Endodermal cell (in vitro differentiated cells): ENCODE measurements at places on chromosomes 1 and 21.
A peak's percentile ranks its signal among the peaks of the same experiment; 100 is the strongest.

DNA sequence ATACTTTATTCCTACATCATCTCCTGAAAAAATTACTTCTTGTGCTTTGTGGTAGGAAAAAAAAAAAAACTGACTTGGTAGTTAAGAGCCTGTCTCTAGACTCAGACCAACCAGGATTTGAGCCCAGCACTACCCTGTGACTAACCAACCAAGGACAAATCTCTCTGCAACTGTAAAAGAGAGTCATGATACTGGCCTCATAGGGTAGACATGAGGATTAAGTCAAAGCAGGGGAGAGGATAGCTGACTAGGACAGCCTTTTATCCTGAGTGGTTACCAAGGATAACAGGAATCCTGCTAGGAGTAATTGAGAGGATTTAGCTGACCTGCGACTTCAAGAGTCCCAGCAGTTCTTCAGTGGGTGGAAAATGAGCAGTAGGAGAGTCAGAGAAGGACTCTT is 112.8 kb downstream of the C1orf21 start:
- DNase-seq: no peak

- DNase-seq: no peak
Observed at GRCh38 chr1:206651958-206652890, 16.9 kb downstream of the DYRK3 start.

GRCh38 chr1:201582705-201583442 is 43.9 kb downstream of the NAV1 start:
- no peak for DNase-seq

DNA sequence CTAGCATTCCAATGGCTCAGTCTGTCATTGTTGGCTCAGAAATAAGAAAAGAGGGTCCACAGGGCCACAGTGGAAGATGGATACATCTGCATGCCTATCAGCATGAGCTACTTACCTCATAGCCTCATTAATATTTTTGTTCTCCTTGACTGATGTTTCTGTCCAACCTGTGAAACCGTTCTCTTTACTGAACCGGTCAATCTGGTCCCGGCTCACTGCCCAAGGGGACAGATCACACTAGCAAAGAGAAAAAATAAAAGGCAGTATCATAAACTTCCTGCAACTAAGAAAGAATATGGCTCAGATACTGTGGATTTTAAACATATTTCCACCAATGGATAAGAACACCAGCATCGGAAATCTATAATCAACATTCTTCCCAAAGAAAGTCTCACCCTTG is 4.7 kb downstream of the RAB29 start:
- no peak for DNase-seq

GRCh38 chr1:3821447-3821846 is 25.1 kb upstream of the LRRC47 start:
- peak; percentile 72 for DNase-seq

DNA sequence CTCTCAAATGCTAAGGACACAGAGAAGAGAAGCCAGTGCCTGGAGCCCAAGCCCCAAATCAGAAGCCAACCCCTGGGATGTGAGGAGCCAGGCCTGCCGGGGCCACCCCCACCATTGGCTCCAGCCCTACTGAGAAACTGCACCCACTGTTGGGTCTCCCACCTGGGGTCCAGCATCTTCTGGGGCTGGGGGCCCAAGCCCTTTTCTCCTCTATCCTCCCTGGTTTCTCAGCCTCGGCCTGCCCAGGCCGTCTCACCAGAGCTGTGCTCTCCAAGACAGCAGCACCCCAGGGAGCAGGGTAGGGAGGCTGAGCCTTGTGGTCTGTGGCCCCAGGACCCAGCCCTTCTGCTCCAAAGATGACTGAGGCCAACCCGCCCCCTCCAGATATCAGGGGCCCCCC is 37.9 kb downstream of the SDC3 start:
- no peak for DNase-seq

DNA sequence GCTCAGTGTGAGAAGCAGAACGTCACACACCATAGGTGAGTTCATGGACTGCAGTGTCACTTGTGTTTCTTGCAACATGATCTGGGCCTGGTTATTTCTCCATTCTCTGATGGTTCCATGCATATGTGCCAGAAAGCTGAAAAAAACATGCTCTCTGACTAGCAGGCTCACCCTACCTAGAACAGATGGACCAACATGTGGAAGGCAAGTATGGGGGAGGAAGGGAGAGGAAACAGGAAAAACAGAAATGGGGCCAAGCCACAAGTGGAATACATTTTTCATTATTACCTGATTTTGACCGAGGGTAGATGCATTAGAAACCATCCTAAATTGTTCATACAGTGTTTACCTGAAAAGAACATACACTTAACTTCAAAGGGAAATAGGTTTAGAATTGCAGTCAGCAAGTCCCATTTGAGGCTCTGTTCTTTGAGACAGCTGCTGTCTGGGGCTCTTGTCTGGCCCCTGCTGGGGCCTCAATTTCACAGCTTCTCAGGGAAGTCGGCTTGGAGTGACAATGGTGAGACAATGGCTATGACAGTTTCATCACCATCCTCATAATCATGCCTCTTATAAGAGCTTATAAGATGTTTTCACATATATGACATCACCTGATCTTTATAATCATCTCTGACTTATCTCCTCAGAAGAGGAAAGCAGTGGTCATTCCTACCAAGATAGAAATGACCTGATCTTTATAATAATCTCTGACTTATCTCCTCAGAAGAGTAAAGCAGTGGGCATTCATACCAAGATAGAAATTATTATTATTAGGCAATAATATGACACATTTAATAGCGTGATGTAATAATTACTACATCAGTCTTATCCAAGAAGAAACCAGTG is 327.3 kb downstream of the SIPA1L2 start:
- DNase-seq: peak; percentile 72

DNA sequence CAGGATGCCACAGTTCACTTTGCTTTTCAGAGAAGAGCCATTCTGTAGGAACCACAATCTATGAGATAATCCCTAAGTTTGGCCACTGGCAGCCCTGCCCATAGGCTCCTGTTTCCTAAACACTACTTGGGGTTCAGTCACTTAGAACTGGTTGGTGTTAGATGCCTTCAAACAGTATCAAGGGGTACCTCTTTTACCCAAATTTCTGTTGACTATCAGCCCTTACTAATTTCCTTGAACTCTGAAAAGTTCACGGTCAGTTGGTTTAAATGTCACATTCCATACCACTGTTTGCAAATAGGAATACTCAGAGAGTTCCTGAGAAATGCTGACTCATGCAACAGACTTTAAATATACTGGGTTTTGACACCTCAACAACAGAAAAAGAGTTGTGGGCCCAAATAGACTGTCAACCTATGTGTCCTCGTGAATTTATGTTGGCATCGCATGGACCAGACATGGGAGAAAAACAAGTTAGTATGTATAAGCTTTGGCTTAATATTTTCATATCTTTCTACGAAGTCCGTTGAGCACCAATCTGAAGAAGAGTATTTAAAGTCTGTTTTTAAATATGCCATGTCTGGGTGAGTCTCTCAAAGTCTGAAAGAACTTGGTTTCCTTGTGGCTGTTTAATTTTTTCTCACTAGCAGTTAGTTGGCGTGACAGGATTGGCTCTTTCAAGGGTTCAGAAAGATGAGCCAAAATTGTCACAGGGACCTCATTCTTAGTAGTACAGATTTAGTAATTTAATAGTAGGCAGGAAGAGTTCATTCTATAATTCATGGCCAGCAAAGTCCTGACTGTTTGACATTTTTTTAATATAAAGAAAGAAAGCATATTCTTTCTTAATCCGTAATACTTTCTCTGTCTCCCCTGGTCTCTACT is 56.5 kb upstream of the ZNF326 start:
- DNase-seq: no peak
